ENCODE measurements at places on chromosomes 5 and 9. TPM values are rescaled to one million over a fixed set of nuclear protein-coding genes. Genes with fewer than 3 reads are reported as not detected.

LEAP2 gene
- 1.0 TPM for total RNA-seq

GRCh38 chr5:39640552-39640951, 215.8 kb upstream of the DAB2 start:
- no peaks in the 10 kb centered on the region for H3K36me3 ChIP-seq
- no peaks in the 10 kb centered on the region for H3K4me1 ChIP-seq
- no peak overlapping the region for H3K27ac ChIP-seq
- peaks cover 4% of the 10 kb centered on the region for H3K27me3 ChIP-seq

DNA sequence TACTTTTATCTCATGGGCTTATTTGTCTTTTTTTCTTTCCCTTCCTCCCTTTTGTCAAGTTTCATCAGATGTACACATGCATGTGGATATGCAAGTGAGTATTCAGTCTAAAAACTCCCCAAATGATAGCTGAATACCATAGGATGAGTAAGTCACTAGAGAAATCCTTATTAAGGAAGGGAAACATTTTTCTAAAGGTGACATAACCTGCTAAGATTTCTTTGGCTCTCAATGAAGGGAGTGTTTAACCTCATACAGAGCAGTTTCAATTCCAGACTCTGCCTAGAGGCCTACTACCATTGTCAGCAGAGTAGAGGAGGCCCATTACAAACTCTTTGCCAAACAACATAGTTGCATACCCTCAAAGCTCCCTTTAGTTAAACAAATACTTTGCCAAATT, 192.4 kb downstream of the ARHGEF28 start:
- H3K36me3 ChIP-seq, result no peaks in the 10 kb centered on the region
- H3K4me1 ChIP-seq, result no peaks in the 10 kb centered on the region
- no peak overlapping the region for H3K27ac ChIP-seq
- no peak overlapping the region for H3K4me3 ChIP-seq

DNA sequence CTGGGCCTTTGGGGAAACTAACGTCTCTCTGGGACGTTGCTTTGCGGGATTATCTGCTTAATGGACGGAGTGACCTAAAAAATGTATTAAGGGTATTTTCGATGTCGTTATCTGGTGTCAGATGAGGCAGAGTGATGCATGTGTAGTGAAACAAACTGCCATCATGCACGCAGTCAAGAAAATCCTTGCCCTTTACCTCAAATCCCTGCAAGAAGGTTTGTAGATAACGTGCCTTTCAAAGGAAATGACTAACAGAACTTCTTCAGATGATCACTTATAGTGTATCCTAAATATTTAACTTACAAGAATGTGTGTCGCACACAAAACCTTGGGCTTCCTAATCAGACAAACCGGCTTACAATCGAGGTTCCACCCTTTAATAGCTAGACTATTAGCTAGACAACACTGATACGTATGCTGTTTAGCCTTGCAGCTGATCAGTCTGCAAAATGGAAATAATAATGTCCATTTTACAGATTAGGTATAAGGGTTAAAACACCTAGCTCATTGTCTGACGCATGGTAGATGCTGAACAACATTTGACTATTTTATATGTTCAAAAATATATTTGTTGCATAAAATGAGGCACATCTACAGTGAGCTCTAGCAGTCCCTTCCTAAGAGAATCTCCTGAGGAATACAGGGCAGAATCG, 541 bp upstream of the TBCA start:
- peak overlapping the region; percentile 94 for H3K4me3 ChIP-seq
- H3K27me3 ChIP-seq, result no peaks in the 10 kb centered on the region
- no peak for DNase-seq
- H3K27ac ChIP-seq, result peak overlapping the region; percentile 97

IL9 gene
- total RNA-seq, result not detected

GRCh38 chr5:14184082-14184481, 40.9 kb downstream of the TRIO start:
- peaks cover 15% of the 10 kb centered on the region for H3K27me3 ChIP-seq
- H3K36me3 ChIP-seq, result no peaks in the 10 kb centered on the region
- DNase-seq, result no peak

DNA sequence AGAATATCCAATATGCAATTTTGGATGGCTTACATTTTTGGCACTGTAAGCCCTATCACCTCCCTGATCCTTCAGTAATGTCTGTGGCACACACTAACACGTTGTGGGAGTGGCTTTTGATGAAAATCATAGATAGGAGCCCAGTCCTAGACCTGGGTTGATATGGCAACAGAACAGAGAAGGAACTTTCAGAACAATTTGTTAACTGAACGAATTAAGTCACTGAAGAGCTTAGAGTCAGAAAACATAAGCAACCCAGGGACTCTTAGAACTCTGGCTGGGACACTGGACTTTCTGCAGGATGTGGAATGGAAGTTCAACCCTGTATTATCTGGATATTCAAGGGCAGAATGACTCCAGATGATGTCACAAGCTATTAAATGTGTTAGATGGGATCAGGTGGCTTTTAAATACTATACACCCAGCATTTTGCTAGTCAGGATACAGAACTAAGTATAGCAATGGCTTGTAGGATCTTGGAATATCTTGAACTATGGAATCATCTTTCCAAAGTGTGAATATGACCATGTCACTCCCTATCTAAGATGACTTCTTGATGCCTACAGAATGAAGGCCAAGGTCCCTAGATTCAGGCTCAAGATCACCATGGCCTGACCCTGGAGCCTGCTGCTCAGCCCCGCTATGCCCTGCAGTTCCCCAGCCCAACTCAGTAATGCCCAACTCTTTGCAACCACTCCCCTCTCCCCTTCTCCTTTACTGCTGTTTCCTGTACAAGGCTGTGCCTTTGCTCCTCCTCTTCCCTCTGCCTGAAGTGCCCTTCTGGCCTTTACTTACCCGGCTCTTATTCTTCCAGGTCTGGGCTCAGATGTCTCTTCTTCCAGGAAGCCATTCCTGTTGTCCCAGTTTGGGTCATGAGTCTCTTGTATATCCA, 42.8 kb downstream of the VLDLR start:
- no peak for DNase-seq
- H3K36me3 ChIP-seq, result no peaks in the 10 kb centered on the region
- H3K4me1 ChIP-seq, result peaks cover 8% of the 10 kb centered on the region
- H3K27me3 ChIP-seq, result peaks cover 6% of the 10 kb centered on the region
- peak overlapping the region; percentile 14 for H3K27ac ChIP-seq
- H3K4me3 ChIP-seq, result no peak overlapping the region

DNA sequence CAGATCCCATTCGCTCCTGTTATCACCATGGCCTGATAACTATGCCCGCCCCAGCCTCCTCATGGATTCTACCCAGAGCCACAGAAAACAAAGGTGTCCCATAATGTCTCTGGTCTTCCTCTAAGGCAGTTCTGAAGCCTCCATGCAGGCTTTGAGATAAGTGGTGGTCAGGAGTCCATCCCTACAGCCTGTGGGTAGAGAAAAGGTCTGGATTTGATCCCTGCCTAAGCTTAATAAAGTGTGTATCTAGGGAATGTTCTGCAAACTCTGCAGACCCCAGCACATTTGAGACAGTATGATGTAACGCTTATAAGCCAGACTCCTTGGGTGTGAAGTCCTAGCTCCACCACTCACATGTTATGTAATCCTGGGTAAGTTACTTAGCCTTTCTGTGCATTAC, 187.3 kb downstream of the MAPKAP1 start:
- no peak overlapping the region for H3K4me3 ChIP-seq
- no peaks in the 10 kb centered on the region for H3K36me3 ChIP-seq

DNA sequence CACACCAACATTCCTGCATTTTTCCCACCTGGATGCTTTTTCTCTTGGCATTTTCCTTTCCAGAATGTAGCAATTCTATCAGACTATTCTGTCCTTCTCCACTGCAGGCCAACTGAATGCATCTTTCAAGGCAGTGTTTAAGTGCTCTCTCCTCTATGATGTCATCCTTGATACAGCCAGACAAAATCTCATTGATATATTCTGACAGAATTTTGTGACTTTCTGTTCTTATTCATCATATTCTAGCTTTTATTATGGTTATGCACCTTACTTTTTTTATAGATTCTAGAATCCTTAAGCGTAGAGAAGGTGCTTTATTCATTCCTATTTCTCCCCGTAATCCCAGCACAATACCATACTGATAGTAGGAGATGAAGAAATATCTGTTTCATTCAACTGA, 355.5 kb upstream of the CCNH start:
- no peak for DNase-seq
- peaks cover 48% of the 10 kb centered on the region for H3K27me3 ChIP-seq
- H3K4me1 ChIP-seq, result no peaks in the 10 kb centered on the region
- H3K36me3 ChIP-seq, result no peaks in the 10 kb centered on the region
- no peak overlapping the region for H3K27ac ChIP-seq
- H3K4me3 ChIP-seq, result no peak overlapping the region

GRCh38 chr5:175257128-175257846, 186.7 kb downstream of the DRD1 start:
- no peaks in the 10 kb centered on the region for H3K36me3 ChIP-seq
- H3K4me3 ChIP-seq, result no peak overlapping the region
- DNase-seq, result no peak
- H3K27ac ChIP-seq, result no peak overlapping the region
- peaks cover 17% of the 10 kb centered on the region for H3K4me1 ChIP-seq
- peaks cover 24% of the 10 kb centered on the region for H3K27me3 ChIP-seq

GZMA gene
- total RNA-seq, result 11.3 TPM
